ENCODE measurements at places on chromosomes 11 and 22. TPM values are rescaled to one million over a fixed set of nuclear protein-coding genes. Genes with fewer than 3 reads are reported as not detected.

- DNase-seq, result no peak
These were observed 190.4 kb downstream of the BRD1 start for GRCh38 chr22:49637255-49637760.

- DNase-seq, result no peak
These were observed 11.6 kb downstream of the PHLDB1 start for GRCh38 chr11:118618991-118619375.

- DNase-seq, result no peak
These were observed 65.5 kb downstream of the AAMDC start for GRCh38 chr11:77886401-77886800.

- DNase-seq, result no peak
These were observed 33.5 kb downstream of the GDPD4 start for GRCh38 chr11:77267962-77268361.

DNA sequence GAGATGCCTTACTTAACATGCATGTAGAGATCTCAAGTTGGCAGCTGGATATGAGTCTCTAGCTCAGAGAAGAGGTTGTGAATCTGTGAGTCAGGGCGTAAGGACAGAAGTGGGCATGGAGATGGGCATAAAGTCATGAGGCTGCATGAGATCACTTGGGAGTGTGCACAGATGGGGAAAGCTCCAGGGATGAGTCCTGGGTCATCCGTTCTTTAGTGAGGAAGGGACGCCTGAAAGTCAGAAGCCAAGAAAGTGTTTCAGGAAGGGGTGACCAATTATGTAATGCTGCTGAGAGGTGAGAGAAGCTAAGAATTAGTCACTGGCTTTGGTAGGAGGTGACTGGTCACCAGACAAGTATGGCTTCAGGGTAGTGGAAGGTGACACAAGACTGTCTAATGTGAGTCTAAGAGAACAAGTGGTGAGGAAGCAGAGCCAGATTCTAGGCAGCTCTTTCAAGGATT is 6.7 kb downstream of the ACP2 start:
- DNase-seq, result no peak

GRIK4 gene
- total RNA-seq, result not detected

DNA sequence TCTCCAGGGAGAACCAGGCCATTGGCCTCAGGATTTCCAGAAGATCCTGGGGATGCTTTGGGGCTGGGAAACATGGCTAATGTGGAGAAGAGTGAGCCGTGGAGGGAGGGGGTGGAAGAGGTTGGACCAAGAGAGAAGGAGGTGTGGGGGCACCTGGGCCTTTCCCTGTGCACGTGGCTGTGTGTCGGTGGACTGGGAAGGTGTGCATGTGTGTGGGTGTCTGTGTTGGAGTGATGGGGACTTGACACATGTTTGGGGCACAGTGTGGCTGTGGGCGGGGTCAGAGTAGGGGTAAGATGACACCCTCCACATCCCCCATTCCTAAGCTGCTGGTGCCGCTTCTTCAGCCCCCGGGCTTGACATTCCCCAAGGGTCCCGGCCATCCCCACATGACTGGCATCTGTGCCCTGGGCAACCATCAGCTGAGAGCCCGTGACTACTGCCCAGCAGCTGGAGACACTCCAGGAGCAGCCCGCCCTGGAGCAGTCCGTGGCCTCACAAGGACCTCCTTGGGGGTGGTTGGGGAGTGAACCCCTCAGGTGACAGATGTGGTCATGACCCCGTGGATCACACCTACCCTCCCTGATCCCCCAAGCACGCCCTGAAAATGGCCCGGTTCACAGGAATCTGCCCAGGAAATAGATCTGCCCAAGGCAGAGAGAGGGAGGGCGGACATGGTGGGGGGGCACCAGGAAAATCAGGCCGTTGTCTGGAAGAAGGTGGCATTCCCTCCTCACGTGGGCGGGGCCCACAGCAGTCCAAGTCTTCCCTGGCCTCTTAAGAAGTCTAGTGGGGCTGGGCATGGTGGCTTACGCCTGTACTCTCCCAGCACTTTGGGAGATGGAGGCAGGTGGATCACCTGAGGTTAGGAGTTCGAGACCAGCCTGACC is 34.8 kb upstream of the SOX10 start:
- DNase-seq, result no peak

DNA sequence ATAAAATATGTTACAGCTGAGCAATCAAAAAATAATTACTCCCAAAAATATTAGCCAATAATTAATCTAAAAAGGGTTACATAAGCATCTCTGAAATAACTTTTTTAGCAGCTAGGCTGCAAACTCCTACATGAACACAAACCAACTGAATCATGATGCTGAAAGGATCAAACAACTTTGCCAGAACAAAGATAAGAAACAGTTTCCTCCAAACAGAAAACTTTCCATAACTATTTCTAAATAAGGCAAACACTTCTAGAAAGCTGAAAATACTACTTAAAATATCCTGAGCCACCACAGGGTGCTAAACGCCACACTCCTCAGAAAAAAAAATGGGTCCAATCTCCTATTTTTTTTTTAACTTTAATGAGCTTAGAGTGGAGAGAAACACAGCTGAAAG is 68.6 kb upstream of the ARHGAP32 start:
- DNase-seq, result no peak

DGCR6L gene
- total RNA-seq, result 30.7 TPM

MAPK8IP2 gene
- 0.11 TPM for total RNA-seq

- DNase-seq, result peak; percentile 73
These were observed 39.9 kb downstream of the PTPRJ start for GRCh38 chr11:48020092-48020755.

CADM1 gene
- total RNA-seq, result 0.63 TPM

GRCh38 chr11:120424185-120424969 is 87.2 kb upstream of the GRIK4 start:
- DNase-seq, result no peak

DNA sequence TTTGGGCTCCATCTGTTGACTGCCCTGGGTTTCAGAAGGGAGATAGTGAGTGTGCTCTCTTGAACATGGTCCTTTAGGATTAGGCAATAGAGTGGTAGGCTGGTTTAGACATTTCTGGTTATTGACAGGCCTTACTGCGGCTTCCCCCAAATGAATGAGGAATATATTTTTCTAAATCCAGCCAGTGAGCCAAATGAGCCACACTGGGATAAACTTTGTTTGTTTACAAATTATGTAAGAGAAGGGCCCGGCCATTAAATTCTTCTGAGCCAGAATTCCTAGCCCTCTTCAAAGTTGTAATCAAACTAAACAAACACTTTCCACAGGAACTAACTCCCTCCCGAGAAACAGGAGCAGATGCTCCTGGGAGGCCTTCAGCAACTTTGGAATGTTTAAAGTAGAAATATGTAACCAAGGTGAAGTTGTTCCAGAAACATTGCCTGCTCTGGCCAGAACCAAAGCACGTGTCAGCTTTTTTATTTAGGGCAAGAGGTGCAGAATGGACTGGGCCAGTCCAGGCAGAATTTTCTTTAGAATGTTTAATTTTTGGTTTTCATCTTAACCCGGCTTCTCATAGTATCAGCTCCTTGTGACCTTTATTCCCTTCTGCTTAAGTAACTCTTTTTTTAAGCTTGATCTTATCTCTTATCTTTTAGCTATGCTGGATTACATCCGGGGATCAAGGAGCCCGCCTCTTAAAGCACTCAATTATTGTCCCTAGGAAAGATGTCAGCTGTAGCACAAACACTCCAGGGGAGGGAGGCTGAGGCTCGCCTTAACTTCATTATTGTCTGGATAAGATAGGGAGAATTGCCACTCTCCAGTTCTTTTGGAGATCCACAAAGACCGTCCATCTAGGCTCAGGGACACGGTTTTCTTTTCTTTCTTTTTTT is 28.7 kb downstream of the ZNRF3 start:
- no peak for DNase-seq

GRCh38 chr11:66570079-66570849 is 1.9 kb upstream of the CTSF start:
- DNase-seq, result no peak

- DNase-seq, result peak; percentile 52
These were observed 2.5 kb downstream of the ROBO3 start for GRCh38 chr11:124867700-124868099.

NUDT8 gene
- total RNA-seq, result 35.5 TPM

DAGLA gene
- not detected for total RNA-seq

CYB5R2 gene
- total RNA-seq, result 4.2 TPM

THOC5 gene
- 48.7 TPM for total RNA-seq

GRCh38 chr11:11135820-11136476 is 217.1 kb downstream of the CSNK2A3 start:
- no peak for DNase-seq

- no peak for DNase-seq
These were observed 32.4 kb downstream of the TMEM225 start for GRCh38 chr11:123853038-123853437.

GRCh38 chr11:97349201-97349600 is 959.4 kb downstream of the JRKL start:
- DNase-seq, result no peak

- no peak for DNase-seq
These were observed 157.8 kb downstream of the CACNA1I start for GRCh38 chr22:39728236-39728860.

P2RY2 gene
- not detected for total RNA-seq

DNA sequence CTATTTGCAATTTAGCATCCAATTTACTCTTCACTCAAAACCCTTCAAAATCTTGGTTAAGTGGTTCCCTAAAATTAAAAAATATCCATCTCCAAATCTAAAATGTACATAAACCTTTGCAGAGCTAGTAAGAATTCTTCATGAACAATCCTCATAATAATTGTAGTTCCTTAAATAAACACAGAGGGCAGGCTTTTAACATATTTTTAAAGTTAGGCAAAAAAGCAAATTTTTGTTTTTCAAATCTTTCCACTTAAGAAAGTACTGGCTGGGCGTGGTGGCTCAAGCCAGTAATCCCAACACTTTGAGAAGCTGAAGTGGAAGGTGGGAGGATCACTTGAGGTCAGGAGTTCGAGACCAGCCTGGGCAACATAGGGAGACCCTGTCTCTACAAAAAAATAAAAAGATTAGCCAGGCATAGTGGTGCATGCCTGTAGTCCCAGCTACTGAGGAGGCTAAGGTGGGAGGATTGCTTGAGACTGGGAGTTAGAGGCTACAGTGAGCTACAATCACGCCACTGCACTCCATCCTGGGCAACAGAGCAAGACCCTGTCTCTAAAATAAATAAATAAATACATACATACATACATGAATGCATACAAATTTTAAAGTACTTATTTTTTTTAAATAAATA is 25.1 kb upstream of the PLAAT3 start:
- no peak for DNase-seq

DNA sequence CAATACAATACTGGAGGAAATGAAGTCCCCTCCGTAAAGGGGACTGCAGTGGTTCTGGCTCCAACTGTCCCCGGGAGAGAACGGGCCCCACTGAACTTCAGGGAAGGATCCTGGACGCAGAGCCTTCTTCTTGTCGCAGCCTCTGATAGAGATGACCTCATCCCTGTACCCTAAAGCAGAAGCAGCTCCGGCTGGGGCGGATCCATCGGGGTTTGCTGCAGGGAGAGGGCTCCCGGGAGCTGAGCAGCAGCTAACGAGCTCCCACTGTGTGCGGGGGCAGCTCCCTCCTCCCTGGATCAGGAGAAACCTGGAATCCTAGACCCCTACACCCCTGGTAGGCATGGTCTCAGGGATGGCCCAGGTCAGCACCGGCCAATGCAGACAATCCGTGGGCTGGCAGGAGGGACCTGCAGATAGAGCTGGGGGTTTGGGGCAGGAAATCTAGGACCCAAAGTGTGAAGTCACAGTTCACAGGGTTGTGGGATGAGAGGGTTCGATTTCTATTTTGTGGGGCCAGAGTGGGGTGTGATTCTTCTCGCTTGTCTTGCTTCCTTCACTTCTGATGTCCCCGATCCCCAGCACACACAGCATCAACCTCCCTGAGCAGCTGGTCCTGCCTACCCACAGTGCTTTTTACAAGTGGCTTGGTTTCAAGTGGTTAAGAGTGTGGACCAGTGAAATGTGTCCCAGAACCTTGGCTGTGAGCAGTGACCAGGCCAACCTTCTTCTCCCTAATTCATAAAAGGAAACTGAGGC is 12.9 kb downstream of the KIAA0930 start:
- DNase-seq, result no peak

DNA sequence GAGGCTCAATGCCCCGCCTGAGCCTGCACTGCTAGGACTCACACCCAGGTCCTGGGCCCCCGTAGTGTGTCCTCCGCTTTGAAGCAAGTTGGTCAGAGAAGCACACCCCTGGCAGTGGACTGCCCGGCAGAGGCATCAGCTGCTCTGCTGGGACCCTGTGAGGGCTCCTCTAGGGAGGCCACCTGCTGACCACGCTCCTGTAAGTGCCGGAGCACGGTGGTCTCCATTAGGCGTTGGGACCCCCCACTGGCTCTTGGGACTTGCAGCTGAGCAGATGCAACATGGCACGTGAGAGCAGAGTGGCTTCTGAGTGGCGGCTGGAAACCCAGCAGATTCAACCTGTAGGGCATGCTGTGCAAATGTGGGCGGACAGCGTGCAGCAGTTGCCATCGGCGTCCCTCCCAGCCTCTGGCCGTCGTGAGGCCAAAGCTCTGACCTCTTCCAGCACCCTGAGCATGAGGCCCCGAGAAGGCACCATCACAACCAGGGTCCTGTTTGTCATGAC is 16.9 kb downstream of the MRGPRG start:
- no peak for DNase-seq

GRCh38 chr22:30265131-30265720 is 1.4 kb downstream of the OSM start:
- no peak for DNase-seq

DNA sequence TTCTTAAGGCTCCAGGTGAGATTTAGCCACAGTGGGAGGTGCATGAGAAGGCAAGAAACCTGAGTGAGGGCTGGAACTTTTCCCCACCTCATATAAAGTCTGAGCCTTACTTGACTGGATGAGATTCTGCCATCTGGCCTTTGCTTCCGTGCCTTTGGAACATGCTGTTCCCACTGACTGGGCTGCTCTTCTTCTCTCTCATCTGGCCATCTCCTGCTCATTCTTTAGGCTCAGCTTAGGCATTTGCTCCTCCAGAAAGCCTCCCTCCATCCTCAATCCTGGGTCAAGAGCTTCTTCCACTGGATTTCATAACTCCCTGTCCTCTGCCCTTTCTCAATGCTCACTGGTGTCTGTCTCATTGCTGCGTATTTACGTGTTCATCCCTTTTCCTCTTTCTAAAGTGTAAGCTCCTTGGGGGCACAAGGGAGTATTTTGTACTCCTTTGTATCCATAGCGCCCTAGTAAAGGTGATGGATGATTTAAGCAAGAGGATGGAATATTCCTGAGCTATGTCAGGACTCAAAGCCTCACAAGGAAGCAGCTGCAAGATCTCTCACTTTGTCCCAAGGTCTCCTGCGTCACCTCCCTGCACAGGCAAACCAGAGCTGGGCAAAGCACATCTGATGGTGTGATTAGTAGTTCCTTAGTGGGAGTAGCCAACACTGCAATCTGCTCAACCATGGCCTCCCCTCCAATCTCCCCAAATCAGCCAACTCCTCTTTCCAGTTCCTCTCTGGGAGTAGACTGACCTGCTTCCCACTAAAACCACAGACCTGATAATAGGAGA is 15.3 kb downstream of the HSPA8 start:
- DNase-seq, result no peak
